NCI-H1092 (cell line): ENCODE measurements at places on chromosomes 2 and 18.

- no peak for DNase-seq
Measured at GRCh38 chr2:98085649-98086048, 1.3 kb upstream of the VWA3B start.

GRCh38 chr2:109582928-109583895 is 30.6 kb downstream of the SEPTIN10 start:
- no peak for DNase-seq

- DNase-seq = no peak
Measured at GRCh38 chr18:44708451-44709083, 27.9 kb downstream of the SETBP1 start.

GRCh38 chr18:55477499-55477859 is 110.5 kb downstream of the TCF4 start:
- DNase-seq = no peak

GRCh38 chr18:54173250-54173649 is 51.2 kb downstream of the MBD2 start:
- DNase-seq = no peak

DNA sequence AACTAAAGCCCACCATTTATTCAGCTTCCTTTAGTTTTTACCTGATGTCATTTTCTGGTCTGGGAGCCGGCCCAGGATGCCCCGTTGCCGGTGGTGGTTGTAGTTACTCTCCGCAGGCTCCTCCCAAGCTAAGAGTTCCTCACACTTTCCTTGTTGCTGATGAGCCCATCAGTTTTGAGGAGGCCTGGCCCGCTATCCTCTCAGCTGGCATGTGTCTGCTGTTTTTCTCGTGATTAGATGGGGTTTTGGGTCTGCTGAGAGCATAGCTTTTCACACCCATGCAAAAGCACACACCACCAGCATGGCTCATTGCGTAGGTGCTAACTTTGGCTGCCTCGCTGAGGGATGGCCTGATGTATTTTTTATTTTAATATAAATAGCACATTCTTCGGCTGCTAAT is 72.1 kb downstream of the PSMG2 start:
- DNase-seq = no peak

- no peak for DNase-seq
Measured at GRCh38 chr2:69095305-69095704, 82.3 kb downstream of the ANTXR1 start.

- no peak for DNase-seq
Measured at GRCh38 chr2:173854840-173855239, 110.3 kb downstream of the SP3 start.

DNA sequence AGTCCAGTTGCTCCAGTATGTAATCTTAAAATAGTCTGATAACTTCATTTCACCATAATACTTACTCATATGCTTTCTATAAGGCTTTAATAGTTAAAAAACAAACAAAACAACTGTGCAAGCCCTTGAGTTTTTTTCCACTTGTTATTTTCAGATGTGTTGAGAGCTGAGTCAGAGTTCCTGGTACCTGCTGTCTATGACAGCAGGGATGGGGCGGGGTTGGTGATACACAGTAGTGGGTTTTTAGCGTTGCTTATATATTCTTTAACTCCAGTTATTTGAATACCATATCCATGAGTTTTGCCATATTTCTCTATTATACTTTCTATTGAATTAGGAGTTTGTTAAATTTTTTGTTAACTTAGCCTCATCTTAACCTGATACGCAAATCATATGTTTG is 5.0 kb downstream of the NAPG start:
- no peak for DNase-seq

GRCh38 chr2:155997538-155997937 is 335.0 kb downstream of the NR4A2 start:
- DNase-seq = no peak

DNA sequence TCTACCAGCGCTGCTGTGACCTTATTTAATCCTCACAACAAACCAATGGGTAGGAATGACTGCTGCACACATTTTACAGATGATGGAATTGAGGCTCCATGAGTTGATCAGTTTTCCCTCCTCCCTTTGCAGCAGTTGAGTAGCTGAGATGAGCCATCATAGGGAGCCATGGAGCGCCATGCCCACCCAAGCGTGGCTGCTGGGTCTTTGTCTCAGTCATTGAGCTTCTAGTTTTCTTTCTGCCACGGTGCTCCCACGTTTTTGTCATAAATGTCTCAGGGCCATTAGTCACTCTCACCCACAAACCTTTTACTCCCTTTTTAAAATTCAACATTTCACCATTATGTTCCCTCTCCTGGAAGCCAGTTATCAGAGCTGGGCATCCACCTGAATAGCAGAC is 45.8 kb downstream of the TMEM17 start:
- DNase-seq = no peak

GRCh38 chr2:158965107-158965506 is 3.3 kb upstream of the TANC1 start:
- no peak for DNase-seq

GRCh38 chr2:178315488-178315948 is 121.2 kb downstream of the OSBPL6 start:
- no peak for DNase-seq

DNA sequence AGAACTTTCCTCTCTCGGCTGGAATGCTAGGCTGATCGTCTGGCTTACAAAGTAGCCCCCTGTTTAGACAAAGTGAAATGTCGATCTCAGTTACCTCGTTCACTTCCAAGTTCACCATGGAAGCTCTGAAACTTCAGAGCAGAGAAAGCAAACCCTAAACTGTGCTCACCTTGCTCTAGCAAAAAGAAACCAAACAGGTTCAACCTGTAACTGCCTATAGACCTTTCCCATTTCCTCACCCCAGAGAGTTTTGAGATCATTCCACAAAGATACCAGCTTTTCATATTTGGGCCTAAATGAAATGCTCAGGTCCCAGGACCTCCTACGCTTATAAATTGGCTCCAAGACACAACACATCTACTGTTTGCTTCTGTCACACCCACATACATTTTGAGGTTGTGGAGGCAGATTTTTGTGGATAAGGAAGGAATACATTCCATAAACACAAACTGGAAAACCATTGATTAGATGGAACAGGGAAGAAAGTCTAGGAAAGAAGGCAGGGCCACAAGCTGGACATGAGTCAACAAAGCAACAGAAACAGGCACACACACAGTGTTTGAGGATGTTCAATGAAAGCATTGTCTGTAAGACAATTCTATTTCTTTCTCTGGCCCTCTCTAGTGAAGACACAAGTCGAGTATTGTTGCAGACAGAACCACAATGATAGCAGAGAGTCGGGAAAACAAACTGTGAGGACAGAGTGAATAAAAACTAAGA is 52.8 kb upstream of the TGIF1 start:
- DNase-seq = no peak

GRCh38 chr2:54549917-54550518 is 93.9 kb downstream of the SPTBN1 start:
- no peak for DNase-seq

DNA sequence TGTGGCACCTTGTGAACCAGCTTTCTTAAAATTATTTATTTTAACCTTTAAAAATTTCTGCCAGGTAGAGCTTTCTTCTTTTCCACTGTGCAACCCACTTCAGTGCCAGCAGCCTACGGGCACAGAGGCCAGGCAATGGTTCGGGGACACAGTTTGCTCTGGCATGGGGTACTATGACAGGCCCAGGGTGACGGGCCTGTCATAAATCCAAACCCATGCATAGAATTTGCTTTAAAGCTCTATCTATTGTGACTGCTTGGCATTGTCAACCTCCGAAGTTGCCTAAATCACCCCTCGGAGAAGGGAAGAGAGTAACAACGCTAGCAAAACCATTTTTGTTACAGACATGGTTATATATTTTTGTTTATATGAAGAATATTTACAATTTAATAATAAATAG is 1.5 kb downstream of the ODC1 start:
- no peak for DNase-seq

DNA sequence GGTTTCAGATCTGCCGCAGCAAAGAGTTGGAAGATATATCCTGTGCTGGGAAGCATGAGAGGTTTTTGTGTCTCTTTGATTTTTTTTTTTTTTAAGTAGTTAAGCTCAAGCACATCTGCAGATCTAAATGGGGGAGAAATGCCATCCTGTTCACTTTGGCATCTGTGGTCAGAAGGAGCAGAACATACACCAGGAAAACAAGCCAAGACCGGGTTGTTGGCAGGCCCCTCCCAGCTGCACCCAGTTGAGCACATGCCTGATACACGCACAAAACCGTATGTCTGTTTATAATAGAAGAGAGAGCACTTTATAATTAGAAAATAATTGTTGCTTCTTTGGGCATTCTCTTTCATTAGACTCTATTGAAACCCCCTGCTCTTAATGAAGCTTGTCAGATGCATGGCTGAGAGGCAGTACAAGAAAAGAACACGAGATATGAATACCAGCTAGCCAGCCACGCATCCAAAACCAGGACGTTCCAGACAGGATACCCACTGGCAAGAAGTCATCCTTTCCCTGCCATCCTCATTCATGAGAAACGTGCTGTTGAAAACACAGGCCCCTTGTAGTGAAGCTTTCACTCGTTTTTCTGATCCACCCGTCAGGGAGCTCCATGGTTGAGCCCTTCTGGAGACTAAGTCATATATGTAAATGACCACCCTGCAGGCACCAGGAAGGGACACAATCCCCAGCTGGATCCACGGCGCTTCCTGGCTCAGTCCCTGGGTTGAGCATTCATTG is 152.2 kb downstream of the ALPK2 start:
- DNase-seq = no peak

DNA sequence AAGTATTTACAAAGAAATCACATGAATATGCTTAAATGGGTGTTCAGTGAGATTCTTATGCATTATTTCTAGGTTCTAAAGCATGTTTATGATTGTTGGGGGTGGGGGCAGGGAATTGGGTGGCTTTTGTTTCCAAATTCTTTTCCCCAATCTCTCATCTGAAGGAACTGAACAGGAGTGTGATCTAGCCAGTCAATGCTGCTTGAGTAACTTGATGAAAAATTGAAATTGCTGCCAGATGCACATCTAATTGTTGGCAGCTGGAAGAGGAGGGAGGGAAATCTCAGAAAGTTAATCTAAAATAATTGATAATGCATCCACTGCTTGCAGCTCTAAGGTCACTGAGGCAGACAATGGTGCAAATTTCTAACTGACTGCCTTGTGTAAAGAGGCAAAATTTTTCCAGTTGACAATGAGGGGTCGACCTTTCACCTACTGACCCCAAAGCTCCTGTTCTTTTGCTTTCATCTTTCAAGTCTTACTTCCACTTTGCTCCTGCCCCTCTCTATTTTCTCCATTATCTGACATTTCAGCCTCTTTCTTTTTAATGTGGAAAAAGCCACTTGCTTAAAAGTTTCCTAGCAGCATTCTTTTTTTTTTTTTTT is 53.3 kb downstream of the IRS1 start:
- no peak for DNase-seq

DNA sequence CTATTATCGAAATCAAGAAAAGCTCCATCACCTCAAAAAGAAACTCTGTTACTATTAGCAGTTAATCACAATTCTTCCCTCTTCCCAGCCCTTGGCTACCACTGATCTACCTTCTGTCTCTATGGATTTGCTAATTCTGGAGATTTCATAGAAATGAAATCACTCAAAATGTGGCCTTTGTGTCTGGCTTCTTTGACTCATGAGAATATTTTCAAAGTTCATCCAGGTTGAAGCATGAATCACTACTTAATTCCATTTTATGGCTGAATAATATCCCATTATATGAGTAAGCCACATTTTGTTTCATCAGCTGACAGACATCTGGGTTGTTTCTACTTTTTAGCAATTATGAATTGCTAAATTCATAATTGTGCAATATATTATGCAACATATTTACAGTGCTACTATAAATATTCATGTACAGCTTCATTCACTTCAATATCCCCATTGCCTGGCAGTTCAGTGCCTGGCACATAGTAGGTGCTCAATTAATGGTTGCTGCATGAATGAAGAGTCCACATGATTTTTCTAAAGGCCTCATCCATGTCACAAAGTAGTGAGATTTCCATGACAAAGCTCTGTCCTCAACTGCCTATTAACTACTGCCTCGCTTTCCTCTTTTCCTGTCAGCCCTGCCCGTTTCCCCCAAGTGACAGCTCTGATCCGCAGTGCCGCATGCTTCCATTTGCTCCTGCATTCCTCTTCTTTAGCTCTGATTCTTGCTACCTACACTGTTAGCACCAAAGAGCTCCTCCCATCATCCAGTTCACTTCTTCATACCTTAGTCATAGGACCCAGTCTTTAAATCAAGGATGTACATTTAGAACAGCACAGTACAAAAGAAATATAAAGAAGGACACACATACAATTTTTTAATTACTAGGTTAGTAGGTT is 32.8 kb downstream of the CCDC93 start:
- DNase-seq = no peak

- DNase-seq = no peak
Measured at GRCh38 chr2:196383799-196384198, 212.4 kb upstream of the STK17B start.

DNA sequence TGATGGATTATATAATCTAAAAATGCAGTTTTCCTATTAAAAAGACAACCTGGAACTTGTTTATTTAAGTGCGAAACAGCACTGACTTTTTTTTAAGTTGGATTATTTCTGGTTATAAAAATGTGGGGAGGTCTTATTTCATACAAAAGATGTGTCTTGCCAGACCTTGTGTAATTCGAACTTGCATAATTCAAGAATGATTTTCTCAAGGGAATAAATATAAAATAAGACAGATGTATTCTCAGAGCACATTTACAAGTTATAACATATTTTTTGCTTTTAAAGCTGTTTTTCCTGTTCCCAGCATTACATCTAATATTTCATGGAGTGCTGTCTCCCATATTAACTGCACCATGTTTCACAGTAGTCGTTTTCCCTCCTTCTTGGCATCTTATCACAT is 263.1 kb downstream of the CDH20 start:
- DNase-seq = no peak

DNA sequence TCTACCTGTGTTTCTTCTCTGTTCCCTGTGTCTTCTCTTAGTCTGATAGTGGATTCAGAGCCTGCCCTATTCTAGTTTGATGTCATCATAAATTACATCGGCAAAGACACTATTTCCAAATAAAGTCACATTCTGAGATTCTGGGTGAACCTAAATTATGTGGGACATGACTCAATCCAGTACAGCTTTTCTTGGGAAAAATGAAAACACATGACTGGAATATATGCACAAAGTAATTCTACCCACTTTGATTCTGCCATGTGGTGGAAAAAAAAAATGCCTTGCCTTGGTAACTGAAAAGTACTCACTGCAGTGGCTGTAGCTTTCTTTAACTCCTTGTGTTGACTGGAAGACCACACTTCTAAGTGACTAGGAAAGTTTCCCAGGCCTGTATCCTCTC is 73.7 kb downstream of the LRATD1 start:
- no peak for DNase-seq

- DNase-seq = no peak
Measured at GRCh38 chr2:62704654-62705006, 883 bp upstream of the EHBP1 start.

DNA sequence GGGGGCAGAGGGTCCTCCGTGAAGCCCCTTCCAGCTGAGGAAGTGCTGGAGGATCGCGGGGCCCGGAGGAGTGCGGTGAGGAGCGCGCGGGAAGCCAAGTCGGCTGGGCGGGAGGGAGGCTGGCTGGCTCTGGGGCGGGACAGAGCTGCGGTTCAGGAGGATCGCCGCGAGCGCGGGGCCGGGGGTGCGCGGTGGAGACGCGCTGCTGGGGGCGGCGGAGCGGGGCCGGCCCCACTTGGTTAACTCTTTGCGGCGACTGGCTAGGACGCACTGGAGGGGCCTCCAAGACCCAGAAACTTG is 464 bp downstream of the CYBRD1 start:
- no peak for DNase-seq
